Stimulated activated CD4-positive, alpha-beta T cell treated with anti-CD3 and anti-CD28 coated beads, Interleukin-15, amount 100 ng/mL, for 48 hours (primary cell): ENCODE measurements at places on chromosomes 7 and 10.

- no peak for DNase-seq
These were observed 1.5 kb upstream of the NRP1 start for GRCh38 chr10:33335801-33336581.

DNA sequence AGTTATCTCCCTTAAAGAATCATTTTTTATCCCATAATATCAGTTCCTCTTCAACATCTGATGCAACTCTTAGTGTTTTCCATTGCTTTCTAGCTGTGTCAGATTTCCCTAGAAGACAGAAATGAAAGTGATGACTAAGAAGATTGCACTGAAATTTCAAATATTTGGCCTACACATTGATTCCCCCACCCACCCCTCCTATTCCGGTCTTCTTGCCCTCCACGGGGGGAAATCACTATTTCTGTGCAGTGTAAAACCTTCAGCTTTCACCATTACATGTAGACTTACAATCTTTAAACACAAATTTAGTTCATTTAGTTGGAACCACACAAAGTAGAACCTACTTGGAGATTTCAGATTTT is 63.7 kb upstream of the IL6 start:
- no peak for DNase-seq

GRCh38 chr10:60414111-60414510 is 24.4 kb upstream of the ANK3 start:
- no peak for DNase-seq

- DNase-seq, result no peak
These were observed 284.7 kb upstream of the HGF start for GRCh38 chr7:82054544-82054943.

- no peak for DNase-seq
These were observed 130.4 kb upstream of the MEOX2 start for GRCh38 chr7:15816835-15817426.

DNA sequence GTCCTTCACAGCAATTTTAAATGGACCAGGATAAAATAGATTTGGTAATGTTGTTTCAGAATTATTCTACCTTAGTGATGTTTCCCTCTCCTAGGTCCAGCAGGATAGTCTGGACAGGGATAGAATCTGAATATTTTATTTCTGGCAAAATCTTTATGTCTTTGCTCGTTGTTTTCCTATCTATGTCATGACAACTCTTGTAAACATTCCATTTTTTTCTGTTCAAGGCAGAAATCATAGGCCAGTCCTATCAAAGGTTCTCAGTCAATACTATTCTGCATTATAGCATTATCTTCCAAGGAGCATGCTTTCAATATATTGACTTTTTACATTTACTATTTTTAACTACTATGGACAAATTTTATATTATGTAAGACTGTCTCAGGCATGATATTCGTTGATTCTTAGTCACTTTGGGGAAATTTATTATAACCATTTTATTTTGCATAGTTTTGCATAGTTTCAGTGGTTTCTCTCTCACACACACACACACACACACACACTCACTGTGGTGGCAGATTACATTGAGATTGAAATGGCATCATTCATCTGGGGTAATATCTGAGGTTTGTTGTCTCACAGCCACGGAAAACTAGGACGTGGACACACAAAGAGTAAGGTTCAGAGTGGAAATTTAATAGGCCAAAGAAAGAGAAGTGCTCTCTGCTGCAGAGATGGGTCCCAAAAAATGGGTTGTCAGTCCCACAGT is 17.2 kb downstream of the TAS2R60 start:
- DNase-seq, result no peak

DNA sequence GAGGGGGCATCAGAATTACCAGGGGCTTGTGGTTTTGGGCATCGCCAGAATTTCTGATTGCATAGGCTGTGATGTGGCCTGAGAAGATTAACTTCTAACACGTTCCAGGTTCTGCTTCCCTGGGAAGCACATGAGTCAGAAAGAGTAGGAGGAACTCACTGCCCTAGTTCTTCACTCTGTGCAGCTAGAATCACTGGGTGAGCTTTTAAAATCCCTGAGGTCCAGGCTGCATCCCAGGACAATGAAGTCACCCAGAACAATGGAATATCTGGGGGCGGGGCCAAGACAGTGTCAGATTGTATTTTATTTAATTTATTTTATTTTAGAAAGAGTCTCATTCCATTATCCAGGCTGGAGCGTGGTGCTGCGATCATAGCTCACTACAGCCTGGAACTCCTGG is 636.5 kb downstream of the CALN1 start:
- DNase-seq, result no peak

- no peak for DNase-seq
These were observed 209.4 kb downstream of the ZMYND11 start for GRCh38 chr10:344582-345200.

DNA sequence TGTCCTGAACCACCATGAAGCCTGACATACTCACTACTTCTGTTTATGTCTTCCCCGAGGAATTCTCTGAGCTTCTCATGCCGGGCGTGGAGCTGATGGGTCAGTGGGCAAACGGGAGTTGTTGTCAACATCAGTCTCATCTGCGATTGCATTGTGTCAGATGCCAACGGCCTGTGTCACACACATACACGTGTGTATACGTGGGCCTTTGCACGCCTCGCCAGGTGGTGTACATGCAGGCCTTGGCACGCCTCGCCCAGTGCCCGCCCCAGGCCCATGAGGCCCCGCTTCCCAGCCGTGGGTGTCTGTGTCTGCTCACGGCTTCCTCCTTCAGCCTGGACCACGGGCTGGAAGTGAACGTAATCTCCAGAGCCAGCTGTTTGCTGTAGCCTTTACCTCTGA is 7.5 kb upstream of the CSGALNACT2 start:
- no peak for DNase-seq

- DNase-seq, result no peak
These were observed 138.7 kb downstream of the ZNF365 start for GRCh38 chr10:62512732-62513475.

DNA sequence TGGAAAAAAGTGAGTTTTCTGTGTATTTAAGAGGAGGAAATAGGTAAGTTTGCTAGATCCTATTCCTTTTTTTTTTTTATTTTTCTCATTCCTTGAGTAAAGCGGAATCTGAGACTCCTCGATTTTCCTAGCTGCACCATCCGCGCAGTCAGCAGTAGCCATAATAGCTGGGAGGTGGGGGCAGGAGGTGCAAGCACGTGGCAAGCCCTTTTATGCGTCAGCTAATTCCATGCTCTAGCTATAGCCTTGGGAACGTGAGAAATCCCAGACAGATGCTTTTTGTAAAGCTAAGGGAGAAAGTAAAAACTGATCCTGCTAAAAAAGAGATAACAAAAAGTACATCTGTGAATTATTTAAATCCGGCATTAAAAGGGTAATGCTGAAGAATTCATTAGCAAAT is 33.2 kb upstream of the TPK1 start:
- DNase-seq, result no peak

GRCh38 chr10:13206091-13206490 is 28.1 kb downstream of the UCMA start:
- DNase-seq, result no peak

DNA sequence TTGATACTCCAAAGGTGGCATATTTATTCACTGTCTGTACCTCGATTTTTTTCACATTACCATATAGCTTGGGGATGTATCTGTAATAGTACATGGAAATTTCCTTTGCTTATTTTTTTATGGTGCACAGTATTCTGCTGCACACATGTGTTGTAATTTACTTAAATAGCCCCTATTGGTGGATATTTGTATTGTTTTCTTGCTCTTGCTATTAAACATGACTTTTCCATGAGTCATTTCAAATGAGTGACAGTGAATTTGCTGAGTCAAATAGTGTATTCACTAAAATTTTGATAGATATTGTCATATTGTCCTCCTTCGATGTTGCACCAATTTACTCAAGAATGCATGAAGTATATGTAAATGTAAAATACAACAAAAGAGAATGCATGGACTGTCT is 122.7 kb upstream of the STEAP4 start:
- DNase-seq, result no peak

- no peak for DNase-seq
These were observed 18.6 kb downstream of the OCM2 start for GRCh38 chr7:97971120-97971989.
